ENCODE measurements at places on chromosomes 3 and 15.
A peak's percentile ranks its signal among the peaks of the same experiment; 100 is the strongest.

DNA sequence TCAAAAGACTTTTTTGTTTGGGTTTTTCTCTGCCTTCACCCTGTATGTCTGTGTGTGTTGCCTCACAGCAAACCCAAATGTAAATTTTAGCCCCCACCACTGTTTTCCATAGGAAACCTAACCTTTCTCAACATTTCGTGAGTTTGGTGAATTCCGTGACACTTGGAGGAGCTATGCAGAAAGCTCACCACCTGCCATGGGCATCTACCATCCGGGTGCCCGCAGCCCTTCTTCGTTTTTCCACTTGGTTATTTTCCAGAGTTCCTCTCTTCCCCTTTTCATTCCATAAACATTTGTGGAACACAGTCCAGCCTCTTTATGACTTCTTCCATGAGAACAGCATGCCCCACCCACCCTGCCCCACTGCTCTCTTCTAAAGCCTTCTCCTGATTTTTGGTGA, 31.3 kb downstream of the TMEM158 start:
- no peak for DNase-seq

- peak; percentile 49 for DNase-seq
Observed at GRCh38 chr3:129305592-129306091, 27.0 kb downstream of the HMCES start.

- DNase-seq, result no peak
Observed at GRCh38 chr15:67547836-67548235, 5.3 kb downstream of the MAP2K5 start.

GRCh38 chr3:125280668-125281361, 68.3 kb upstream of the SLC12A8 start:
- no peak for DNase-seq

GRCh38 chr3:127289706-127290575, 2.1 kb upstream of the PRR20G start:
- no peak for DNase-seq

- DNase-seq, result peak; percentile 29
Observed at GRCh38 chr3:58874248-58874741, 175.5 kb downstream of the CFAP20DC start.

DNA sequence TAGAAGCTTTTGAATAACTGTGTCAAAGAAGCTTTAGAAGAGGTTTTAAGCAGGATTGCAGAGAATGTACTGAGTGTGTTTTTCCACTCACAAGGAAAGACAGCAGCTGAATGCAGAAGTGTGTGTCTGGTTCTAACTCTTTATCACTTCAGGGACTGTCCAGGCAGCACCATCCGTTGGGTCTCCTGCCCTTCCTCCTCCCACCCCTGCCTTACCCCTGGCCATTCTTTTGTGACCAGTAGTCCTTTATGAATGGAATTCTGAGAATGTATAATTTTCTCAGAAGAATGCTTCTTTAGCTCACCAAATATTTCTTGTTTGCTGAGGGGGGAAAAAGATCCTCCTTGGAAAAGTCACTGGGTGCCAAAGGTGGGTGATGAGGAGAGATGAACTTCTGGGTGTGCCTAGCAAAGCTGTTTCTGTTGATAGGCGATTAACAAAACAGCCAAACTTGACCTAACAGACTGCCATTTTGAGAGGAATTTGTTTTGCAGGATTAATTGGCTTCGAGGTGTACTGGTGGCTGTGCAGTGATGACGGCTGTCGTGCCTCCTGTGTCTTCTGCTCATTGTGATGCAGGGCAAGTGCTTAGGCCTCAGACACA, 70.9 kb downstream of the IGF1R start:
- no peak for DNase-seq

DNA sequence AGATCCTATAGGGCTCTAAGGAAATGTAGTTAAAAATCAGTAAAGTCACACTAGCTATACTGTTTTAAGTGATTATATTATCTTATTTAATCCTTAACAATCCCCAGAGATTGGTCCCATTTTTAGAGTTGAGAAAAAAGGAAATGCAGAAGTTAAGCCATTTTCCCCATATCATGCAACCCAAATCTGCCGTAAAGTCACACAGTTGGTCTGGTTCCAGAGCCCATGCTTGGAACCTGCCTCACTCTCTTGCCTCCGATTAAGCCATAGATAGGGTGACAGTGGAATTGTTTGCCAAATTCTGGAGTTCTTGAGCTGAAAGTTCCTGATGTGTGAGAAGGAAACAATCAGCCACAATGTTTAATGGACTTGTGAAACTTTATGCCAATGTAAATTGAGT, 2.3 kb upstream of the P2RY13 start:
- no peak for DNase-seq

DNA sequence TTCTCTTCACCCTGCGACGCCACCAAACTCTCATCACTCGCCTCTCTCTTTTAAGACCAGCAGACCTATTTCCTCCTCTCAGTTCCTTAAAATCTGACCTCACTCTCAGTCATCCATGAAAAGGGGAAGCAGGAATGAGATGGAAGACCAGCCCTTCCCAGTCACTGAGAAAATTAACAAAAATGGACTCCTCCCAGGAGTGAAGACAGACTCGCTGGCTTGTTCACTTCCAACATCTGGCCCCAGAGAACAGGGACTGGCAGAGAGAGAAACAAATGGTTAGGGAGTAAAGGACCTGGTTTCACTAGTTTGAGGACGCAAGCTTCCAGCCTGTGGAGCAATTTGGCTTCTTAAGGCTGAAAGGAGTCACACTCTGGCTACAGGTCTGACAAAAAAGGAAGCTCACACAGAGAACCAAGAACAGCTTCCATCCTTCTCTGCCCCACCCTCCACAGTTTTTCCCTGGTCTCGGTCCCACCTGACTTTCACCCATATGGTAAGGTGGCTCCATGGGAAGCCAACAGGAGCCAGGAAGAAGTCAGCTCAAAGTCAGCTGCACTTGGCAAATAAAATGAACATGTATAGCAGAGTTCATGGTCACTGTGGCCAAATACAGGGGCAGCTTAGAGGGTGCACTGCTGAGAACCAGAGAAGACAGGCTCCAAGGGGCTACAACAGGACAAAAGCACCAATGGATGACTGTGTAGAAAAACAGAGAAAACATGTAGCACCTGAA, 57.2 kb downstream of the ITGB5 start:
- DNase-seq, result no peak

- no peak for DNase-seq
Observed at GRCh38 chr3:119627461-119627860, 29.8 kb downstream of the PLA1A start.

- DNase-seq, result no peak
Observed at GRCh38 chr15:25695875-25696760, 167.0 kb downstream of the ATP10A start.

DNA sequence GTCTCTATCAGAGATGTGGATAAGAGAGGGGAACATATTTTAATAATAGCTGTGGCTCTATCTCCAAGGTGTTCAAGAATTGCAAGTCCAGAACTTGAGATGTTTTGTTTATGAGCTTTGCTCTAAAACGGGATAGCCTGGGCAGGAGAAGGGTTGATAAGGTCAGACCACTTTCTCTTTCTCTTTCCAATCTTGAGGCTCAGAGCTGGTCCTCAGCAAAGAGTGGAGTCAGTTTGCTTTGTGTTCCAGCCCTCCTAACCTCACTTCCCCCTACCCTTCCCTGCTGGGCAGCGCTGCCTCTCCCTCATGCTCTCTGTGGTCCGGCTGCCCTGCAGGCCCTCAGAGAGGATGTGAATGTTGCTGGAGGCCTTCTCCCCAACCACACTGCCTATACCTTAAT, 13.8 kb downstream of the KLHL6 start:
- no peak for DNase-seq

- no peak for DNase-seq
Observed at GRCh38 chr3:196792771-196793170, 53.1 kb downstream of the PAK2 start.

DNA sequence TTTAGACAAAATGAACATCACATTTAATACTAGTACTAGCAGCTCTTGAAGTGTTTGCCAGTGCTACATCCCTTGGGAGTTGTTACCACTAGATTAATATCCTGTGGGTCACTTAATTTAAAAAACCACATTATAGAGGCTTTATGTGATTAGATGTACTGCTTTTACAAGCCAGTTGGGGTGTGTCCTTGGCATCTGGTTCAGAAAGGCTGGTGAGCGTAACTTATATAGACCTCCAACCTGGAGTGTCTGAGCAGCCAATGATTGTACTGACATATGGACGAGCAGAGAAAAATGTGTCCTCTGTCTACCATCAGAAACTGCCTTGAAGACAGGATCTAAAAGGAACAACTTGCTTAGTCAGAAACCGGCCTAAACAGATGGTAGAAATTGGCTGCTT, 306.2 kb upstream of the ATP11B start:
- DNase-seq, result no peak

GRCh38 chr15:76057332-76058000, 2.3 kb upstream of the TMEM266 start:
- DNase-seq, result peak; percentile 63

DNA sequence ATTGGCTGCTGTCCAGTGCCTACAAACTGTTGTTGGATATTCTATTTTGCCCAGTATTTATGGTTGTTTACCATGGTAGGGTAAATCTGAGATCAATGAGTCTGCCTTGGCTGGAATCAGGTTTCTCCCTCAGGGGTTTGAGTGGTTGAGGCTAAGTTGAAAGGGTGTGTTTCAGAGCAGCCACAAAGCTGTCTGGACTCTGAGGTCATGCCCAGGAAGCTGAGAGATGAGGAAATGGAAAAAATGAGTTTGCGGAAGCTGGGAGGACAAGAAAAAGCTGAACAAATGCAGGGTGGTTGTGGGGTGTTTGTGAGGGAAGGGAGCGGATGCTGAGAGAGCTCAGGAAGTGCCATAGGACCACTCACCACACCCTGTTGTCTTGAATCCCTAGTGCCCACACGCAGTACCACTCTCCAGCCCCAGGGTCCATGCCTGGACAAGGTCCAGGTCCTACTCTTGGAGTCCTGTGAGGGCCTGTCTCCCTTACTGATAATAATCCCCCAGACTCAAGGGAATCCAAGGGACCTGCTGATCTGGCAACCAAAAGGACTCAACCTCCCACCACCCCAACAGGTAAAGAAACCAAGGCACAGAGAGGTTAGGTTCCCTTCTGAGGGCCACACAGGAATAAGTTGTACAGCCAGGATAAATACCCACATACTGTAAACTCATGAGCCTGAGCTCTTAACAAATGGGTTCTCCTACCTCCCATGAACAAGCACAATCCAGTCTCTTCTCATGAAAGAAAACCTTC, 81.6 kb downstream of the PPCDC start:
- peak; percentile 70 for DNase-seq

GRCh38 chr3:124229420-124229819, 237.5 kb upstream of the ROPN1 start:
- no peak for DNase-seq

DNA sequence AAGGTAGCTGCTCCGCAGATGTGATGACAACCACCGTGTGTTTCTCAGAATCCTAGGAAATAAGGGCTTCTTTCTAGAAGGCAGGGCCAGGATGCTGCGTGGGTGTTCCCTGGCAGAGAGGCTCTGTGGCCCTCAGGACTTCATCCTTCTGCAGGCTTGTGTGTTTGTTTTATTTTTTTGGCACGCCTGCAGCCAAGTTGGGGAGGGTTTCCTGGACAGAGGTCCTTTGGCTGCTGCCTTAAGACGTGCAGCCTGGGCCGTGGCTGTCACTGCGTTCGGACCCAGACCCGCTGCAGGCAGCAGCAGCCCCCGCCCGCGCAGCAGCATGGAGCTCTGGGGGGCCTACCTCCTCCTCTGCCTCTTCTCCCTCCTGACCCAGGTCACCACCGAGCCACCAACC, at the start of gene CLEC3B:
Gene CLEC3B, plus strand, starts transcription at position 266 of the 400 bp plus-strand sequence. Its CDS starts 60 bp downstream, at position 326.
- no peak for DNase-seq

- no peak for DNase-seq
Observed at GRCh38 chr3:172018364-172018763, 21.0 kb upstream of the FNDC3B start.

- DNase-seq, result no peak
Observed at GRCh38 chr3:72255791-72256559, 471.0 kb upstream of the PROK2 start.

GRCh38 chr3:26068890-26069289, 279.0 kb downstream of the OXSM start:
- DNase-seq, result no peak

- no peak for DNase-seq
Observed at GRCh38 chr15:35195031-35195430, 109.9 kb upstream of the NANOGP8 start.

- DNase-seq, result no peak
Observed at GRCh38 chr3:40528426-40528825, 3.7 kb downstream of the ZNF621 start.

- no peak for DNase-seq
Observed at GRCh38 chr3:127408022-127408683, 120.3 kb upstream of the PRR20G start.

GRCh38 chr3:14926592-14926991, 20.8 kb upstream of the NR2C2 start:
- no peak for DNase-seq

DNA sequence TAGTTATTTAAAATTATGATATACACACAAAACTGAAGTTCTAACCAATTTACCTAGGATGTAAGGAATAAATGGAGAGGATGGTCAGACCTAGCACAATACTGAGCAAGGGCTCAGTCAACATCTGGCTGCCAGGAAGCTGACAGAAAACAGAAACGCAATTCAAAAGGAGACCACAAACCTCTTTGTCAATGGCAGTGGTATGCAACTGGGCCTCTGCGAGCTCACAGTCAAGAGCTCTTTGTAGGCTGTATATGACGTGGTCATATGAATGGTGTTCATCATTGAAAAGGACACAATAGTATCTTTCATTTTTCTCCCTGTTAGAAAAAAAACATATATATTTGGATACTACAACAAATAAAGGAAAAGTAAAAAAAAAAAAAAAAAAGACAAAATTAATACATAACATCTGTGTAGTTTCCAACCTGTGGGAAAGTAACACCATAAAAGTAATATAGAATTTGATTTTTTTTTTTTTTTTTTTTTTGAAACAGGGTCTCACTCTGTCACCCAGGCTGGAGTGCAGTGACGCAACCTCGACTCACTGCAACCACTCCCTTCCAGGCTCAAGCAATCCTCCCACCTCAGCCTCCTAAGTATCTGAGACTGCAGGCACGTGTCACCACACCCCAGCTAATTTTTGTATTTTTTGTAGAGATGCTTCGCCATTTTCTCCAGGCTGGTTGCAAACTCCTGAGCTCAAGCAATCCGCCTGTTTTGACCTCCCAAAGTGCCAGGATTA, 37.9 kb downstream of the UBR1 start:
- DNase-seq, result peak; percentile 31

DNA sequence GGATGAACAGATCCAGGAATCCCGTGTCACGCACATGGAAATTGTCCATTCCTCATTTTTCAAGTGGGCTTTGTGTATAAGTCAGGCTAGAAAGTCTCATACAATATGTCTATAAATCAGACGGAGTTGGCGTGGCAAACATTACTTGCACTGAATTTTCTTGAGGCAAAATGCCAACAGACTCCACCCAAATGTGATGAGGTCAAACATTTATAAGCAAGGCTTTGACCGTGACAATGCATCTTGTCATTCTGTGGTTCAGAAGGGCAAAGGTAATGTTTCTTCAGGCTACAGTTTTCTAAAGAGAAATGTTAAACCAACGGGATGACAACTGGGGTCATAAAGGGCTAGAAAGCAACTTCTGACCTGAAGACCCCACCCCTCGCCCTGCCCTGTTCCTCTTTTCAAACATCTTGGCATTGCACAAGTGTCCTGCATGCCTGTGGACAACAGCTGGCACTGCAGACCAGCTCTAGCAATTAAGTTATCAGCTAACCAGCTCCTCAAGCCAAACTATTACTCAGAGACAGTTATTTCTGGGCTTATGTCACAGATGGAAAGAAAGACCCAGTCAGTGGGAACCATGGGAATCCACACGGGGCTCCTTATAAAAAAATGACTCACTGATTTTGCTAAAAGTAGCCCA, 36.5 kb upstream of the SPTBN5 start:
- DNase-seq, result no peak

- no peak for DNase-seq
Observed at GRCh38 chr3:19293295-19293694, 145.0 kb downstream of the KCNH8 start.

- no peak for DNase-seq
Observed at GRCh38 chr15:75872403-75872990, 29.2 kb downstream of the UBE2Q2 start.
